Pericardium fibroblast (primary cell): ENCODE measurements at places on chromosomes 3 and 15. TPM values are rescaled to one million over a fixed set of nuclear protein-coding genes. Genes with fewer than 3 reads are reported as not detected.

Gene HYAL1
- total RNA-seq, result 4.0 and 5.5 TPM in 2 replicates

Gene GP5
- under 0.01 TPM in 1 of 2 replicates, not detected in the other for total RNA-seq

Gene THSD4
- total RNA-seq, result 21.6 and 23.1 TPM in 2 replicates

Gene REC114
- not detected in 2 replicates for total RNA-seq

Gene RAF1
- total RNA-seq, result 48.3 and 70.8 TPM in 2 replicates

Gene MEX3B
- 7.7 and 40.7 TPM in 2 replicates for total RNA-seq

Gene OCA2
- 0.12 TPM in 1 of 2 replicates, not detected in the other for total RNA-seq

Gene BOC
- 13.2 and 49.4 TPM in 2 replicates for total RNA-seq

Gene DPPA2
- total RNA-seq, result not detected in 2 replicates

Gene MAPKAPK3
- total RNA-seq, result 22.2 and 30.9 TPM in 2 replicates

Gene SPTSSB
- total RNA-seq, result not detected in 2 replicates

Gene RARRES1
- 12.7 and 26.0 TPM in 2 replicates for total RNA-seq

Gene DAZL
- total RNA-seq, result not detected in 2 replicates

Gene CCDC80
- total RNA-seq, result 1,145 and 1,533 TPM in 2 replicates

Gene FGF12
- 0.09 TPM in 1 of 2 replicates, not detected in the other for total RNA-seq
